8988T (cell line): ENCODE measurements at places on chromosomes 12 and 14.

DNA sequence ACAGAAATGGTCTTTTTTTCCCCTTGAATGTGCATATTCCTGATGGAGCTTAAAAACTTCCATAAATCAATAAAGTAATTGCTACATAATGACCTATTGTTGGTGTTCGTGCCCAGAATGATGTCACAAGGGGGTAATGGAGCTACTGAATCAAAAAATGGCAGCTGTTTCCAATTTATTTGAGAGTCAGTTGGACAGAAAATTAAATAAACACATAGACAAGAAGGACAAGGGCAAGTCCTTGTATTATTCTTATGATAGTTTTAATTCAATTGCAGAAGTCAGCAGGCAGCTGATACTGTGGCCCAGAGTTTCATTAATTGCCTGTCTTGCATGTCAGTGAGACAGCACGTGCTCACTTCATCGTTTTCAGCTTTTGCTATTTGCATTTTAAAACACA, 473.5 kb downstream of the ETNK1 start:
- DNase-seq, result no peak

DNA sequence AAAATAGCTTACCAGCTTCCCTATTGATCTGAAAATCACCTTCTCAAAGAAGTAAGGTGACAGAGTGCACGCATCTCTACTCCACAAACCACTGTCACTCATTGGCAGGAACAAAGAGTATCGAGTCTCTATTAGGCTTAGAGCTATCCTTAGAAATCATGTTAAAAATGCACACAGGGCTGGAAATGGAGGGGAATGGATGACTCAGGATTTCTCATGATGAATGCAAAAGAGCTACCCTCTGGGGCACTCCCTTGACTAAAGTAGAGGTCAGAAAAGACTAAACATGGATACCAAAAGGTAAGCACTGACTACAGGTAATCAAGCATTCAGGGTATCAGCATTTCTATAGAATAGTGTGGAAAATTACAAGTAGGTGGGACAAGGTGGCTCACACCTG, 96.1 kb upstream of the ANO4 start:
- no peak for DNase-seq

DNA sequence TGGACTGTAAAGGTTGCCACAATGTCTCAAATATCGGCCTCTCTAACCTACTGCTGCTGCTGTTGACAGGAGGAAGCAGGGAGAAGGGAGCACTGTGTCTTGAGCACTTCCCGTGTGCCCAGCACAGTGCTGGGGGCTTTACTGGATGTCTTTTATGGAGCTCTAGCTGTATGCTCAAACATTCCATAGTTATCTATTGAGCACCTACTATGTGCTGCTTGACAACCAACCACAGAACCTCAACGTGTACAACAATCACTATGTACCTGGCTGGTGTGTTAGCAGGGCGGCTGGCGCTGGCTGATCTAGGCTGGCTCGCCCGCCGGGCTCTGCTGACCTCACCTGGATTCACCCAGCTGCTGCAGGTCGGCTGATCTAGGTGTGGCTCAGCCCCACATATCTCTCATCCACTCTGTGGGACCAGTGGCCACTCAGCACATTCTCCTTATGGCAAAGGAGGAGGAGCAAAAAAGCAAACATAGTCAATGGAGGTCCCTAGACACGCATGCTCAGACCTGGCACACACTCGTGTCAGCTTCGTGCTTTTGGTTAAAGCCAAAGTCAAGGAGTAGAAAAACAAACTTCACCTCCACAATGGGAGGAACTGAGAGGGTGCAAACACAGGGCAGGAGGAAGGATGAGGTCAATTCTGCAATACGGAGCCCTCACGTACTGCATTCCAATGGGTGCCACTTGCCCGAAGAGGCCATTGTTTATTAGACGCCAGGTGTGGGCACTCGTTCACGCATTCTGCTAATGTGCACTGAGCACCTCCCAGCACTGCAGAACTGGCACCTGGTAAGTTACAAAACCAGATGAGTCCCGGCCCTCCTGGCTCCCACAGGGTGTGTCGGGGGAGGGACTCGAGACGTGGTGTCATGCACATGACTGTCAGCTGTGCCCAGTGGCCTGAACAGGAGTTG, 147.2 kb downstream of the SCARB1 start:
- DNase-seq, result no peak

- no peak for DNase-seq
Observed at GRCh38 chr12:89977405-89978085, 268.9 kb upstream of the ATP2B1 start.

DNA sequence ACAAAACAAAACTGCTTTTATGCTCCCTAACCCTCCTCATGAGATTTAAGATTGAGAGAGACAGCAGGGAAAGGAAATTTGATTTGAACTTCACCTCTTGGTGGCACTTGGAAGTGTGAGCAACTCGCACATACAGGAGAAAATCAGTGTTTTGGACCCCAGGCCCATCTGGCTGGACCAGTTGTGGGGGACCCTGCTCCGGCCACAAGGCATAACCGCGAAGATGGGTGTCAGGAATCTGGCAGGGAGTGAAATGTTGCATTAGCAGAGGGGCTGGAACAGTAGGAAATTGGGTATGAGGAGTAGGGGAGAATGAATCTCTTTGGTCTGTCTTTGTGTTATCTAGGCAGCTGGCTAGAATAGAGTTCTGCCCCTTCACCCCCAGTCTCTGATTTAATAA, 1.2 kb downstream of the CIROP start:
- no peak for DNase-seq

DNA sequence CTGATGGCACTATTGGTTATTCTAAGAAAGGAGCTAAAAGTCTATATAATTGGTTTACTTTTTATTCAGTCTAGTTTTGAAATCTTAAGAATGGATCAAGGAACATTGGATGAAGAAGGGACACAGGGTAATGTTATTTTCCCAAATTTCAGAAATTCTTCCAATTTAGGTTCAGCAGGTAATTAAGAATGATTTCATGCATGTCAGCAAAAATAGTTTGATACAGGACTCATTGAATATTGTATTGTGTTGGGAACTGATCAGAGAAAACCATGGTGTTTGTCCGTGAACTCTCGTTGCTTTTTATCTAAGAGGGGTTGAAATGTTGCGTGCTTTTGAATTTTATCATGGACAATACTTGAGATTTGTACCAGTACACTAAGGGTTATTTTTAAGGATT, 58.6 kb downstream of the PDE3A start:
- DNase-seq, result no peak

- no peak for DNase-seq
Observed at GRCh38 chr12:95736631-95737030, 53.9 kb downstream of the NTN4 start.

GRCh38 chr14:78967111-78967809, 797.1 kb downstream of the NRXN3 start:
- no peak for DNase-seq

- no peak for DNase-seq
Observed at GRCh38 chr14:61747342-61747741, 14.9 kb upstream of the SNAPC1 start.

- no peak for DNase-seq
Observed at GRCh38 chr14:82447586-82447985, 913.9 kb upstream of the SEL1L start.

DNA sequence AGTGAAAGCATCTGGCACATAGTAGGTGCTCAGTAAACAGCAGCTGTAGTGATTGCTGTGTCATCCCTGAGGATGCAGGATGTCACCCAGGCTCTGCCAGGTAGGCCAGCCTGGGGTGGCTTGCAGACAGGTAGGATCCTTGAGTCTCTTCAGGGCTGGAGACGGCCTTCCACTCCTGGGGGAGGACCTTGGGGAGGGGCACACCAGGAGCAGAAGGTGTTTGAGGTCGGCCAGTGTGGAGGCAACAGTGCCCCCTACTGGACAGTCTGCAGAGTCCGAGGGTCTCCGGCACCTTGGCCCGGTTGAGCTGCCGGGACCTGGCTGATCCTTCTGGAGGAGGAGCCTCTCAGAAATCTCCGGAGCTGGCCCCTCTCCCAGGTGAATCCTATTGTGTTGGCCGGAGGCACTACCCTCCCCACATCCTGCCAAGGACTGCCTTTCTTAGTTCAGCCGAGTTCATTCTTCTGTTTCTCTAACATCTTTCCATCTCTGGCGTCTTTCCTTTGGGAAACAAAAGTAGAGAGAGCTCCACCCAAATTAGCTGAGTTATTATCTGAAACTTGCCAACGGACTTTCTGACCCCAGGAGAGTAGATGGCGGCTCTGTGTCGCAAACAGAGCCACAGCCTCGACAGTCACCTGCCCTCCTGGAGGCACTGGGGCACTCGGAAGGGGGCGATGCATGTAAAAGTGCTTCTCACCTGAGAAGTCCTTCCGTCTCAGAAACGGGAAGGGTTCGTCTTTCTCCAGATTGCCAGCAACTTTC, 41.8 kb upstream of the CLMN start:
- peak; percentile 80 for DNase-seq

DNA sequence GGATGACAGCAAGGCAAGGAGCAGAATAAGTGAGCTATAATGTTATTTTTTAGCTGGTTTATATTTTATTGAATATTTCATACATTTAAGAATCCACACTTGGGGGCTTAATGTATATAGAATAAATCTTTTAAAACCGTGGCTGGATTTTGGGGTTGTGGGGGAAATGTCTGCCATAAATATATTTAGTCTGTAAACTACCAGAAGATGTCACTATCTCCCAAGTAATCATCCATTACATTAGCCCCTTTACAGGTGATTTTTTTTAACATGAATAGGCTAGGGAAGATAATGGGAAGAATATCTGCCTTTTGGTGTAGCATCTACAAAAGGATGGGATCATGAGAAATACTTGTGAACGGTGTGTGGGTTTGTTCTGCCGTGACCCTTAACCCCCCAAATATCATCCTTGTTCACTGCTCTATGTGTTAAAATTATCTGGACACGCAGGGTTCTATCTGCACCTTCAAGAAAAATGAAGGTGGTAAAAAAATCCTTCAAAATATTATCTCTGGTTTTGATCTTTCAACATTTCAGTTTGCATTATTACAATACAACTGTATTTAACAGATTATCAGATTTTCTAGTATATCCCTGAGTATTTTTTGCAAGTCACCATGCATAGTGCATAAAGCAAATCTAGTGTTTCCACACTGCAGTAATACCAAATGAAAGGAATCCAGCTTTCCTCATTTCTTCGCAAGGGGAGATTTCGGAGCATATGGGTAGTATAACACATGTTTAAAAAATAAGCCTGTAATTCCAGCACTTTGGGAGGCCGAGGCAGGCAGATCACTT, 8.0 kb upstream of the SLC17A8 start:
- no peak for DNase-seq

DNA sequence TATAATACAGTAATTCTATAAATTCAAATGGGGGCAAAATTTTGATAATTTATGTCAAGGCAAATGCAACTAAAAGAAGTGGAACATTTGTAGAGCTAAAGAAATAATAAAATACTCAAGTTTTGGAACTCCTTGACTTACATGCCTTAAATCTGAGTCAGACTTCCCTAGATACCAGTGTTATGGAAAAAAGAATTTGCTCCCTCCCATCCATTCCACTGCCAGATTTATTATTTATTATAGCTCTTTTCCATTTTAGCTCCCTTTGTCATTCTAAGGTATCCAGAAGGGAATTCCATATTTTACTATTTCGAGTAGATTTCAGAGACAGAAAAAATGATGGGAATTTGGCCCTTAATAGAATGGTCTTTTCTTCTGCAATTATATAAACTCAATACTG, 44.0 kb downstream of the RHOJ start:
- no peak for DNase-seq

DNA sequence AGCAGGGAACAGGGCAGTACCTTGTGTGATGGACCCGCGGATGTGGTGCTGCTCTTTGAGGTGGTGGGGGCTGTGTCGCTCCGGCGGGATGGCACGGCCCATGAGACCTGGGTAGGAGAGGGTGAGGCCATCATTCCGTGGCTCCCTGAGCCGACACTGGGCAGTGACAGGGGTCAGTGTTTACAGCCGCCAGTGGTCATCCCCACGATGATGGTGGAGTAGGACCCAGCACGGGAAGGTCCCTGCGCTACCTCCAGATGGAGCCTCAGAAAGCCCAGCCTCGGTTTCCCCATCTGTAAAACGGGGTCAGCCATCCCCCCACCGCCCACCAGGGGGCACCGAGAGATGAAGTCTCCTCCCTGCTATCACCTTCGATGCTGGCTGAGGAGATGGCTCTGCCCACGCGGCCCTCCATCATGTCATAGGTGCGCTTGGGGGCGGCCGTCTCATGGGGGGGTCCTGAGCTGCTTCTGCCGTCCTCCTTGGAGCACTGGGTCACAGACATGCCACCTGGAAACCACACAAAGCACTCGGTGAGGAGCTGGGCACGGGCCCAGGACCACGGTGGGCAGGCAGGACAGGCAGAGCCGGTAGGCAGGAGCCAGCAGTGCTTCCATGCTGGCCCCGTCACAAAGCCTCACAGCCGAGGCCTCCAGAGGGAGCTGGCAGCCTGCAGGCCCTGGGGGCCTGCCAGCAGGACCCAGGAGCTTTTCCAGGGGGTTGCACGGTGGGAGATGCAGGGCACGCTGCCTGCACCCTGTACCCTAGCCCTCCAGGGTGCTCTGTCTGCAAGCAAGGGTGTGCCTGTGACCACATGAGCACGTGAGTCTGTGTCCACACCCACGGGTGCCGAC, 53.1 kb downstream of the RFLNA start:
- no peak for DNase-seq

DNA sequence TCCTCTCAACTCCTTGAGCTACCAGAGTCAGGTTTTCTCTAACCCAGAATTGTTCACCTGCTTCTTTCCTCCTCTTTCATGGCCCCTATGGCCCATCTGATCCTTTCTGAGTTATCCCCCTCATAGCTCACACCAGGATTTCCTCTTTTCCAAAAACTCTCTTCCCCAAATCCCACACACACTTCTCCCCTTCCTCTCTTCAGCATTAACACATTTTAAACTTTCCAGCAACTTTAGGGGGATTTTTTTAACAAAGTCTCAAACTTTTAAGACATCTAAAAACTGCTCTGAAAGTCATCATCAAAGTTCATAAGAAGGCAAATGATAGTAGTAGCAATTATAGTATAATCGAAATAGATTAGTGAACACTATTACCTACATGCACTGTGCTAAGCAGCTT, 7.9 kb downstream of the OR10P1 start:
- DNase-seq, result no peak

- DNase-seq, result no peak
Observed at GRCh38 chr12:34286934-34287333, 264.6 kb downstream of the ALG10 start.

- DNase-seq, result no peak
Observed at GRCh38 chr14:64159588-64159987, 134.6 kb downstream of the ESR2 start.

DNA sequence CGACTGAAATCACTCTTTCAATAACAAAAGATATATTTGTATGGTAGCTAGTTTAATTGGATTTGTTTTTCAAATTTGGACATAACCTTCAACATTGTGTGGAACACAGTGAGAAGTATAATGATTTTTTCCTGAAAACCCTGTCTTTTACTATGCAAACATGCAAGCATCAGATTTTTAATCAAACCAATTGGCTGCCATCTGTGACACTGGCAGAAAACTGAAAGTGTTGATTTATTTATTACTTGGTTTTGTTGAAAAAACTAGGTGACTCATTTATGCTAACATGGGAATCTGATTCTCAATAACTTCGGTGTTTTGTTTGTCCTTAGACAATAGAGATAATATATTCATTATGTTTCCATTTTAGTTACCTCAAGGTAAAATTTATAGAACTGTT, 82.0 kb downstream of the NTS start:
- no peak for DNase-seq

GRCh38 chr12:56684745-56685359, 3.2 kb downstream of the PTGES3 start:
- no peak for DNase-seq
